Stimulated activated CD4-positive, alpha-beta T cell treated with anti-CD3 and anti-CD28 coated beads, Interleukin-1b, Interleukin-23, amount 100 ng/mL, for 1 hour (primary cell): ENCODE measurements at places on chromosomes 7 and 10.

- DNase-seq = no peak
These were observed 167.8 kb upstream of the IMMP2L start for GRCh38 chr7:111730057-111730456.

GRCh38 chr10:117801691-117802090, 245.1 kb downstream of the RAB11FIP2 start:
- DNase-seq = no peak

- DNase-seq = no peak
These were observed 4.7 kb upstream of the ZNF775 start for GRCh38 chr7:150374472-150374871.

DNA sequence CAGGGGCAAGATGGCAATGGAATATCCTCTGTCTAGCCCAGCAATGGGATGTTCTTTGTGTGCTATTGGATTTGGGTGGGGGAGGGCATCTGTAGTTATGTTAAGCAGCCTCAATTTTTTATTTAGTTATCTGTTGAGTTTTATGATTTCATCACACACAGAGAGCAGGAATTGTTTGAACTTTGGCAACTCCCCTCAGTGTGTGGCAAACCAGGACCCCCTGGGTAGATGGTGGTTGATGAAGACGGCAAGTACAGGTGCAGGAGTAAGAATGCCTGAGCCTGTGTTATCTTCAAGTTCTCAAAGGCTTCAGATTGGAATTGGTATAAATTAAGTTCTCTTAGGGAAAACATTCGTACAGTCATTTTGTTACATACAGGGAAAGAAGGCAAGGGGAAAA, 142.4 kb upstream of the SAMD8 start:
- DNase-seq = no peak

DNA sequence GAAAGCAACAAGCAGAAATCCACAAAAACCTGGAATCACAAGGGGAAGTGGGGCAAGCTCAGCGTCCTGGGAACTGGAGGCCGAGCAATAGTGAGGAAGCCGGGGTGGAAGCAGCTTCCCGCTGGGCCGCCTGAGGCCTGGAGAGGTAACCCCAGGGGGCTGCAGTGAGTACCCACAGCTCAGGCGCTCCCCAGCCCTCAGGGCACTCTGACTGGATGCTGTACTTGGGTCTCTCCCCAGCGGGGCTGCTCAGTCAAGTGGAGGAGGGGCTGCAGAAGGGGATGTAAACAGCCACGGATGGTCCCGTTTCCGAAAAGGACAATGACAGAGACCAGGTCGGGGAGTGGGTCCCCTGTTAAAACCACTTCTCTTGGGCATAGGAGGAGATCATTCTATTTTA, 50.3 kb downstream of the SLIT1 start:
- DNase-seq = no peak

DNA sequence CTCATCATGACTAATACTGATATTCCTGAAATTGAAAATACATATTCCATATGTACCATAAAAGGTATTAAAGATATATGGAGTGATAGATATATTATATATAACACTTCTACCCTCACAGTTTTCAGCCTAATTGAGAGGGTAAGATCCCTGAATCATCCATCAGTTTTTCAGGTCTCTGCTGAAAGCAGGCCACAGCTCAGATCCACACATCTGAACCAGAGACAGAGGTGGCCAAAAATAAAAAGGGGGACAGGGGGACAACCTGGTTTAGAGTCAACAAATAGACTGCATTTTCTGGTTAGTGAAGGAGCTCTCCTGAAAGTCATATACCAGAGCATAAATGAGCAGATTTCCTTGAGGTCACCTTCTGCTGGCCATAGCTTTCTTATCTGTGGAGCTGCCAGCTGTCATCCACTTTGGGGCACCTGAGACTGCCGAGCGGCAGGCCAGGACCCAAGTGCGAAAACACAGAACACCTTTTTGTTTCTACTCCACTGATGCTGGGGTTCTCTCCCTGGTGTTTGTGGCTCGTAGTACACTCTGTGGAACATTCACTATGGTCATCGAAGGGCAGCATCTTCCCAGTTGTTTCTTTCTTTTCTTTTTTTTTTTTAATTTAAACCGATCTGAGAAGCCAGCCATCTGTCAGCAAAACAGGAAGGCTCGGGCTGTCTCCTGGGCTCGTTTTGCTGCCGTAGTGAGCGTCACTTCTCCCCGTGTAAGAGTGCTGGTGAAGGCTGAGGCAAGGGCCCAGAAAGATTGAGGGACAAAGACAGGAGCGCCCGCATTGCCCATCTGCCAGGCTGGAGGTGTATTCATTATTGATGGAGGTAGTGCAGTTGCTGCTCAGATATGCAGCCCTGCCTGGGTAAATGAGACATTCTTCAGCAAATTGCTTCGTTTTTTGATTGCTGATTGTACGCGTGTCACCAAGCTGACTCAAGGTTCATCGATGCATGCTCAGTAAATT, 13.5 kb downstream of the IKZF1 start:
- no peak for DNase-seq

DNA sequence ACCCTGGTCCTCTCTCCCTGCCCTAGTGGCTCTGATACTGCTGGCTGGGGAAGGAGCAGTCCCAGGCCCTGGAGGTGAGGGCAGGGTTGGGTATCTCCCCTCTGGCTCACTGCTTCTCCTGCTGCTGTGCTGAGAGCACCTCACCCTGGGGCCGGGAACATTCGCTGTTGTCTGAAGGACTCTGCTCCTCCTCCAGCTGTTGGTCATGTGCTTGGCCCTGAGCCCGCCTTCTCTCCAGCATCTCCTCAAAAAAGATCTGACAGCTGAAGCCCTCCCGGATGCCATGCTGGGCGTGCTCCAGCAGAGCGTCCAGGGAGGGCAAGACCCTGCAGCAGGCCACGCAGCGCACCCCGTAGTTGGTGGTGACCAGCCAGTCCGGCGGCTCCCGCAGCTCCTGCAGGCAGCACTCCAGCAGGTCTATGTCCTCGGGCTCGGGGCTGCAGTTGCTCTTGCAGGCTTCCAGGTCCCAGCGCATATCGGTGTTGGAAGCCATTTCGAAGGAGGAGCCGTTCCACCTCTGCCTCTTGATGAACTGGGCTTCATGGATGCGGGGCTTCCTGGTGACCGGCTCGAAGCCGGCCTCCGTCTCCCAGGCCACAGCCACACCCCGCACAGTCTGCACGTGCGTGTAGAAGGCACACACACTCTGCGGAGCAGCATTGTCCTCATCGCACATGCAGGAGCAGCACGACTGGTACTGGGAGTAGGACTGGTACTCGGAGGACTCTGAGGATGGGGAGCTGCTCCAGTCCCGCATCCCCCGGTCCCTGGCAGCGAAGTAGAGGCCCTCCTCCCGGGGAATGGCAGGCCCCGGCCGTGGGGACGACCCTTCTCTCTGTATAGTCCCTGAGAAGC, 2.1 kb downstream of the FAM170B start:
- DNase-seq = no peak

DNA sequence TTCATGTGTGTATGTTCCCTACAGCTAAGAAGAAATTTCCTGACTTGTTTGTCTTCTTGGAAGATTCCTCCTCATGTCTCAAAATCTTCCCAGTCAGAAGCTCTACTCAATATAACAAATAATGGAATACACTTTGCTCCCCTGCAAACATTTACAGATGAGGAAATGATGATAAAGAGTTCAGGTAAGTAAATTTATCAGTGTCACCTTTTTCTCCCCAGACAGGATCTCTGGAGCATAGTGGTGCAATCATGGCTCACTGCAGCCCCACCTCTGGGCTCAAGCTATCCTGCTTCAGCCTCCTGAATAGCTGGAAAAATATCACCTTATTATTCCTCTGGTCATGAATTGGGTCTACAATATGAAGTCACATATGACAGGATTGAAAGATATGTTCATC, 25.5 kb downstream of the ACADSB start:
- DNase-seq = no peak

DNA sequence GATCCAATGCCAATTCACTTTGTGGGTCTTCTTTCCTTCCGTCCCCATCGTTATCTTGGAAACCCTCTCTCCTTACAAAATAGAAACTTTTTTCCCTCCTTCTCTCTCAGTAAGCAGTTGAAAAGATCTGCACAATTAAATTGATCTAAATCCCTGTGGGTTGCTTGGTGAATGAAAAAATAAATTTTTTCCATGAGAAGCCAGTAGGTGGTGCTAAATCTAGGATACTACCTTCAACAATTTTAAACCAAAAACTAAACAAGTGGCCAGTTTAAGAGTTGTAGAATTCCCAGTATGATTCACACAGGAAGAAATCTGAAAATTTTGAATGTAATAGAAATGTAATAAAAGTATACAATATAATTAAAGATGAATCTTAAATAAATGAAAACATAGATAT, 990.3 kb upstream of the ZNF722 start:
- DNase-seq = no peak

DNA sequence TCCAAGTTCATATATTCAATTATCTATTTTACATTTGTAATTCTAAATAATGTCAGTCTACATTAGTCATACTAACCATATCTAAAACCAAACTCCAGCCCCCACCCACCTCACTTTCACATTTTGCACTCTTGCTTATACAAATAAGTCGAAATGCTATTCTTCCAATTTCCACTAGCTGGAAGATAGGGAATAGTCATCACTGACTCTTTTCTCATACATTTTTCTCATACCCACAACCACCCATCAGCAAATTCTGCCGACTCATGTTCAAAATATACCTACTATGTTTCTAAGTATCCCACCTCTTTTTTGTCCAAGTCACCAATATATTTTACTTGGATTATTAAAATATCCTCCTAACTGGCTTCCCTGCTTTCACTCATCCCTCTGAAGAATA, 93.2 kb upstream of the DGKB start:
- no peak for DNase-seq

DNA sequence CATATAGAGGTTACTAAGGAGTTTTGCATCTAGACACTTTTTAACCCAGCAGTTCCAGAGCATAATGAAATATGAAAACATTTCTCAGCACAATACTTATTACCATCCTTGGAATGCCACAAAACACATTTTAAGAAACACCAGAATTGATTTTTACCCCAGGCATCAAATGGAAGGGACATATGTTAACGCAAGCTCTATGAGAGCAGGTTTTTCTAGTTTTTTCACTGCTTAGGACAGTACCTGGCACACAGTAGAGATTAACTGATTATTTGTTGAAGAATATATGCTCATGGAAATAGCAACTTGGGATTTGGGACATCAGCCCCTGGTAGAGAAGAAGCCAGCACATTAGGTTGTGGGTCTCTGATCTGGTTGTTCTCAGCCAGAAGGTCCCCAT, 67.0 kb upstream of the ARID5B start:
- no peak for DNase-seq

DNA sequence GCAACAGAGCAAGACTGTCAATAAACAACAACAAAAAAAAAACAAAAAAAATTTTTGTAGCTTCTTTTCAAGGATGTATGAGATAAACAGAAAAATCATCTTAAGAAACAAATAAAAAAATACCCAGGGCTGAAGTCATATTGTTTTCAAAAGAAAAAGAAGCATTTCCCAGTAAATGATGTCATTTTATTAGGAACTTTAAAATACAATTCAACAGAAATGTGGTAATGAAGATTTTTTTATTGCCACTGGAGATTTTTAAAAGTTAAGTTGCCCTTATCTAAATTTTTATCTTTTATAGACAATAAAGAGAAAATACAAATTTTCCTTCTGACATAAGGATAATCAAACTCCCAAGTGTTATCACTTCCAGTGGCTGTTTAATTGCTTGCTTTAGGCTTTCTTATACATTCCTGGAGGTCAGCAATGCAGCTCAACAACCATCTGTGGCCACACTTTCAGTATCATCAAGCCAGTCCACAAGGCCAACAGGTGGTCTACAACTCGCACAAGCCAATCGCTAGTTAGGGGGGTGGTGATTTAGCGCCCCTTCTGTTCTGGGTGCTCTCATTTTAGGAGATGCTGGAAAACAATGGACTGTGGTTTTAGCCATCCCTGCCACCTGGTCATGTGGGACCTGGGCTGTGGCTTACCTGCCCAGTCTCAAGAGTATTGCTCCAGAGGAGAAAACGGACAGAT, 10.8 kb downstream of the SEPHS1 start:
- DNase-seq = no peak

GRCh38 chr7:66766041-66766440, 25.5 kb downstream of the RABGEF1 start:
- no peak for DNase-seq

DNA sequence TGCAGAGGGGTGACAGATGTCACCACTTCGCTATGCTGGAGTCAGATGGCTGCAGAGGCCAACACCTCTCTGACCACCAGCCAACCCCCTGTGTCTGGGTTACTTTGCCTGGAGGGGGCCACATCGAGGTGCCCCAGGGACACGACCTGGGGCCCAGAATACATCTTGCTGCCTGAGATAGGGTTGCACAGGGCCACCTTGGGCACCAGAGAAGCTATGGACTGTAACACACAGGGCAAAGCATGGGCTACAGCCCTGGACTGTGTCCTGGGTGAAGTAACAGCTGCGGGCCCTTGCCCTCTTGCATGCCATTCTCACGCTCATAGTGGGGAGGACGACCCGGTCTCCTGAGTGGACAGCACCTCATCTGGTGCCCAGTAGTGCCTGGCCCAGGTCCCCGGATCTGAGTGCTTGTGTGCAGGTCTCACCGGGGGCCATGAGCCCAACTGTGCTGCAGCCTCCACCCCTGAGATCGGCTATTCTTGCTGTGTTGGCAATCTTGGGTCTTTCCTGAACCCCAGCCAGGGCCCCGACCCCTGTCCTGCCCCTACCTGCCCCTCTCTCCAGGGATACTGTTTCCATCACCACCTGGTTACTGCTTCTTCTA, 115.2 kb upstream of the GDF10 start:
- DNase-seq = no peak

GRCh38 chr7:90239050-90239449, 5.9 kb upstream of the CFAP69 start:
- DNase-seq = no peak

DNA sequence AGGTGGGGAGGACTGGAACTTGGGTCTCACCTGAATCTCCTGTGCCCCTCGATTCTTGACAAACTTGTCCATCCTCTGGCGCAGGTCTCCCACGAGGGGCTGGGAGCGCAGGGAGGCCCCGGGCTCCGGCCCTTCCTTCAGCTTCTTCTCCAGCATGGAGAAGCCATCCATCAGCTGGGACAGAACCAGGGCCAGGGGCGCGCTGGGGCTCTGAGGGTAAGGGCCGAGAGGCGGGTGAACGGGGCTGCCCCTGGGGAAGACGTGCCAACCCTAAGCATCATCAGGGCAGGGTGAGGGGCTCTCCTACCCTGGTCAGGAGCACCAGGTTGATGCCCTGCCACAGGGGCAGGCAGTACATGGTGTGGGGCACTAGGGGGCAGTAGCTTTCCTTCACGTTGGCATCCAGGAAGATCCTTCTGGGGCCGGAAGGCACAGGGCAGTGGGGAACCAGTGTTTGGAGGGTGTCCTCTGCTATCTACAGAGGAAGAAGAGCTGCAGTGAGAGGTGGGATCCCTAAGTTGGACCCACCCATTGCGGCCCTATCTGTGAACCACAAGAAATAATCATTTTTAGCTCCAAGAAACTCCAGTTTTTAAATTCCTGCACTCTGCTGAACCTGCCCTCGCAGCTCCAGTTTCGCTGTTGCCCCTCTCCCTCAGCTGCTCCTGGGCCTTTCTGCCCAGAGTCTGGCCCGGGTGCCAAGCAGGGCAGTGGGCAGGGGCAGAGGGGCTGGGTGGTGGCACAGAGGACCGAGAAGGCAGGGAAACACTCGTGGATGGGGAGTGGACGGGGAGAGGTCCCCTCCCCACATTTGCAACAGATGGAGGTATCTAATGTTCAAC, 10.8 kb upstream of the PYROXD2 start:
- DNase-seq = no peak
